ENCODE measurements at places on chromosomes 3 and 15. TPM values are rescaled to one million over a fixed set of nuclear protein-coding genes. Genes with fewer than 3 reads are reported as not detected.

The CRTC3 gene
- 132 TPM for total RNA-seq

The ASB14 gene
- not detected for total RNA-seq

The DNAJB11 gene
- 30.4 TPM for total RNA-seq

The BMF gene
- total RNA-seq, result 7.7 TPM

The GREM1 gene
- not detected for total RNA-seq

The CLSTN2 gene
- total RNA-seq, result 0.03 TPM

The PRR20G gene
- not detected for total RNA-seq

The ARGFX gene
- total RNA-seq, result not detected

Data from naive thymus-derived CD4-positive, alpha-beta T cell (primary cell).